ENCODE measurements at places on chromosomes 12 and 14.

DNA sequence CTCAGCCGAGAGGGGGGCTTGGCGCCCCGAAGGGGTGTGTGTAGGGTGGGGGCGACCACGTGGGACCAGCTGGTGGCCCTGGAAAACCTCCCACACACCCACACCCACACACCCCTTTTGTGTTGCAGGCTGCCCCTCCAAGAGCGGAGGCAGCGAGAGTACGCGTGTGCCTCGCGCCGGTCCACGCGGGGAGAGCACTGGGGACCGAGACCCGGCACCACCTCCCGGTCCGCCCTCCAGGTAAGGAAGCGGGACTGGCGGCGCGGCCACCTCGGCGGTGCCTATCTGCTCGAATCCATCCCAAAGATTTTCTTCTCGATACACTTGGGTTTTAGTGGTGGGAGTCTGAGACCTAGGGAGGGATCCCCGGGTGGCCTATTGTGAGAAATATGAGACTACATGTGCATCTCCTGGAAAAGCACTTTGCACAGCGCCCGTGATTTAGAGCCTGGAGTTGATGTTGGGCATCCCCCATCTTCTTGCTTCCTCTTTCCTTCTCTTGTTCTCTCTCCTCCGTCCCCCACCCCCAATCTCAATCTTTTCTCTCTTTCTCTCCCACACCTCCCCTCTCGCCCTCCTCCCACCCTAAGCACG, 393 bp downstream of the SYT1 start:
- no peak for DNase-seq

- DNase-seq: no peak
Observed at GRCh38 chr12:68446901-68447796, 115.0 kb upstream of the MDM1 start.

DNA sequence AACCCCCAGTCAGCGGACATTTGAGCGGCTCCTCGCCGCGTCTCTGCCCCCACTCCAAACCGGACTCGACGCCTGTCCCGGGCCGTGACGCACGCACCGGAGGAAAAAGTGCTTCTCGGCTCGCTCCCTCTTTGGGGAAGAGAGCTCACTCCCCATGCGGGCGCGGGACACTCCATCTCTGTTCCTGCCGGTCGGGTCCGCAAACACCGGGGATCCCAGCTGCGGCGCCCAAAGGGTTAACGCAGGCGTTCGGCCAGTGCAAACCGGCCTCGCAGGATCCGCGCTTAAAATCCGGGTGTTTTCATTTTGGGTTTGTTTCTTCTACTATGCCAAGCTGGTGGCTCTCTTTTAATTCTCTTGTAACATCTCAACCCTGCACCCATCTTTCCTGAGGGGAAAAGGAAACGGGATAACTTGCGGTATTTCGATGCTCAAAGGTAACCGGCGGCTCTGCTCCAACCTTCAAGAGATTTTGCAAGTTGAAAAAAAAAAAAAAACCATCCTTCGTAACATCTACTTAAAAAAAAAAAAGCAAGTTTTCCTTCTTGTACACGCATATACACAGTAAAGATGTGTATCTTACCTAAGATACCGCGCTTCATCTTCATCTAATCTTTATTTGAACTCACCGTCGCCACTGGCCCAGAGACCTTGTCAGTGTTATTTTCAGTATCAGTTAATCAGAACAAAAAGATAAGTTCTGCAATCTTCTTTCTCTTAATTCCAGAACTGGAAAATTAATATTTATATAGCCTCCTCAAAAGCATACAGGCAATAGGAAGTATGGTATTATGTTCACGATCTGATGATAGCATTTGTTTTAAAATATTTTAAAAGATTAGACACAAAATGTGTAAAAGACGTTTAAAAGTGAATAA, 1.6 kb upstream of the ATP2B1 start:
- DNase-seq: no peak

DNA sequence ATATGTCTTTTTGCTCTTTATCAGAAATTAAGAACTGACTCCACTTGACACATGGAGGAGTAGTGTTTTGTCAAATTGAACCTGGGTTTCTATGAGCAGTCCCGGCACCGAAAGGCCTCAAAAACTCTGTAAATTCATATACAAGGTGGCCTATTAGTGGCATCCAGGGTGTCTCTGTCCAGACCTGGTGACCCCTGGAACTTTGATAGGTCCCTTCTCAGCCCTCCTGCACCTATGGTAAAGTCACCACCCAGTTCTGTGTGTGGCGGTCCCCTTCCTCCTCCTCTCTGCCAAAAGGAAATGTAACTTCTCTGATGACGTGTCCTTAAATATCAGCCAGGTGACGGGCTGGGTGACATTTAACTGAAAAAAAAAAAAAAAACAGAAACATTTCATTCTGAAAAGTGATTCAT, 204.0 kb upstream of the FOXN3 start:
- DNase-seq: peak; percentile 50

DNA sequence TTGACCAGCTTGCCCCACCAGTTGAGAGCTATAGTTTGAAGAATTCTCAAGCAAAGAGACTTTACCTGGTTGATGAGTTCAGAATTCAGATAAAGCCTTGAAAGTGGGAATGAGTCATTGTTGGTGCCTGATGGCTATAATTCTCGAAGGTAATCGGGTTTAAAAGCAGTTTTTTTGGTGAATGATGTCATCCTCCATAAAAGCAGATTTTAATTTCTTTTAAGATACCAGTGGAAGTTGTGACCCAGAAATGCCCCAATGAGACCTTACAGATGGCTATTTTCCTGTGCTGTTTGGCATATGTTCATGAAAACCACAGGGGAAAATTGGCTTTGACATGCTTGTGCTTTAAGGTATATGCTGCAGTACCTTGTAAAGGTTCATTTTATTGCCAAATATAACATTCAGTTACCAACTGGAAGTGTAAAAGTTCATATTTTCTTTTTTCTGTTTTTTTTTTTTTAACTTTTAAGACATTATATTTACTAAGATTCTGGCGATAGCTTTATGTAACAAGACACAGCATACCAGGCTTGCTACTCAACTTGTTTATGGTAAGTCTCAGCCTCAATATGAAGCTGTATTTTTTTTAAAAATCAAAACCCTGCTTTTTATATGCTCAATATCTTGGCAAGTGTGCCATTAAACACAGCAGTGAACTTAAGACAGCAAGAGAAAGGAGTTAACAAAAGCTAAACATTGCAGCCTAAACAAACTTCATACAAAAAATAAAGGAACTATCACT, 119.3 kb downstream of the LMNTD1 start:
- no peak for DNase-seq

DNA sequence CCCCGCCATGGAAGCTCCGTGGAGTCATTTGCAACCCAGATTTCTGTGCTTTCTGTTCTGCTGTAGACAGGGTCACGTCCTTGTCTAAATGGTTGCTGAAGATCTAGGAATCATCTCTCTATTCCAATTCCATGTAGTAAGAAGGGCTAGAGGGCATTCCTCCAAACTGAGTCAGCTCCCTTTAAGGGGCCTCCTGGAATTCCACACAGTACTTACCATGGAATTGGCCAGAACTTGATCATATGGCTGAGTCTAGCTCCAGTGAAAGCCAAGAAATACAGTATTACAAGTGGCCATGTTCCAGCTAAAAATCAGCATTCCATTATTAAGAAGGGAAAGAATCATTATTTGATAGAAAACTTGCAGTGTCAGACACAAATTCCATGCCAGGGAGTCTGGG, 171.9 kb downstream of the PRKCH start:
- DNase-seq: no peak

DNA sequence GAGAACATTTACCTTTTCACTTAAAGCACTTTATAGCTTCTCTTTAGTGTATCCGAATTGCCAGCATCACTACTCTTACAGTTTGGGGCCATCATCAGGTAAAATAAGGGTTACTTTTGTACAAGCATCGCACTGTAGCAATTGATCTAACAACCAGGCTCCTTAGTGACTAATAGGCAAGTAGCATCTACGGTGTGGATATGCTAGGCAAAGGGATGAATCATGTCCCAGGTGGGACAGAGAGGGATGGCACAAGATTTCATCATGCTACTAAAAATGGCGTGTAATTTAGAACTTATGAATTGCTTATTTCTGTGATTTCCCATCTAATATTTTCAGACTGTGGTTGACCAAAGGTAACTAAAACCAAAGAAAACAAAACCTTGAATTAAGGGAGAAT, 582.3 kb downstream of the KCNH5 start:
- DNase-seq: no peak

DNA sequence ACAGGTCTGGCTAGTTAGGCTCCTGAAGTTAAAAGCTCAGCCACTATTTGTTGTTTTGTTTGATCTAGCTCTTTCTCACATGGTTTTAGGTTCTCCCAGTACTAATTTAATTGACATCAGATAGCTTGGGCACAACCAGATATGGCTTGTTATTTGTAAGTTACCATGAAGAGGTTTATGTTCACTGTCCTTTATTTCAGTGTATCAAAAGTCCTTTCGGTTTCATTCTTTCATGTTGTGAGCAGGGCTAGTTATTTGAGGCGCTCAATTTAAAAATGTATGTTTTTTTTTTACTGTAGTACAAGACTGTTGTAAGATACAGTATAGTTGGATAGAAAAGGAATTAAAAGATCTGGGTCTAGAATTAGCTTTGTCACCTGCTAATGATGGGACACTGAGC, 7.0 kb downstream of the GPX2 start:
- DNase-seq: no peak

DNA sequence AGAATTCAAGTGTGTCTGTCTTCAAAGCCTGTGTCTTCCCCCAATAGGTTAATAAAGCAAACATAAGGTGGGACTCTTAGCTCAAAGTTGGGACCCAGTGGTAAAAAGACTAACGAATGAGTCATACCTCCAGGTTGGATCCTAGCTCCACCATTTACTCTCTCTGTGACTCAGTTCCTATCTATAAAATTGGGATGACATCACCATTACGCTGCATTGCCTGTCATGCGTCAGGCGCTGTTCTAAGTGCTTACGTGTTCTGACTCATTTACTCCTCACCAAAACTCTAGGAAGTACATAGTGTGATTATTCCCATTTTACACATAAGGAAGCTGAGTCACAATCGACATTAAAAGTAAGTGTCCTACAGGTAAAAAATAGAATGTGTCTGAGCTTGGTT, 915.8 kb downstream of the VRK1 start:
- no peak for DNase-seq

DNA sequence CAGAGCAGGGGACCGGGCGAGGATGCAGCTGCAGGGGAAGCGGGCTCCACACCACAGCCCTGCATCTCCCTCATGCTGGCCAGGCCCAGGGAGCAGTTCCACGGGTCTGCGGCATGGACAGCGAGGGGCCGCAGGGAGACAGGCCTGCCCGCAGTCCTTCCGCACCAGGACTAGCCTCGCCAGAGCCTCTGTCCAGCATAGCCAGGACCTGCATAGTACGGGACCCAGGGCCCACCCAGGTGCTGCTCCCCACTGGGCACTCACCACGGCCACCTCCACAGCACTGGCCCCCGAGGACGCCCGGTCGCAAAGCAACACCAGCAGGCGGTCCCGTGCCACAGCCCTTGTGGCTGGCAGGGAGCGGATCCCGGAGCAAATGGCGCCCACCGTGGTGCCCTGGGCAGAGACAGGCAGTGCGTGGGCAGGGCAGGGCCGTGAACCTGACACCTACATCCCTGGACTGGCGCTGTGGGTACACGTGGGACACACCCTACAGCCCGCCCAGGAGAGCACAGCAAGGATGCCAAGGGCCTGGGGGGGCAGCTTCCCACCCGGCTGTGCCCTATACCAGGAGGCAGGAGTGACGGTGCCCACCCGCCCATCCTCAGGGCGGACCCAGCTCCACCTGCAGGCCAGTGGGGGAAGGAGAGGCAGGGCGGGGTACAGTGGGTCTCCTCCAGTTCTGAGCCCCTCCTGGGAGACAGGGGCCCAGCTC, 23.8 kb downstream of the JAG2 start:
- DNase-seq: no peak

GRCh38 chr14:79542121-79542520, 669.2 kb downstream of the DIO2 start:
- no peak for DNase-seq

DNA sequence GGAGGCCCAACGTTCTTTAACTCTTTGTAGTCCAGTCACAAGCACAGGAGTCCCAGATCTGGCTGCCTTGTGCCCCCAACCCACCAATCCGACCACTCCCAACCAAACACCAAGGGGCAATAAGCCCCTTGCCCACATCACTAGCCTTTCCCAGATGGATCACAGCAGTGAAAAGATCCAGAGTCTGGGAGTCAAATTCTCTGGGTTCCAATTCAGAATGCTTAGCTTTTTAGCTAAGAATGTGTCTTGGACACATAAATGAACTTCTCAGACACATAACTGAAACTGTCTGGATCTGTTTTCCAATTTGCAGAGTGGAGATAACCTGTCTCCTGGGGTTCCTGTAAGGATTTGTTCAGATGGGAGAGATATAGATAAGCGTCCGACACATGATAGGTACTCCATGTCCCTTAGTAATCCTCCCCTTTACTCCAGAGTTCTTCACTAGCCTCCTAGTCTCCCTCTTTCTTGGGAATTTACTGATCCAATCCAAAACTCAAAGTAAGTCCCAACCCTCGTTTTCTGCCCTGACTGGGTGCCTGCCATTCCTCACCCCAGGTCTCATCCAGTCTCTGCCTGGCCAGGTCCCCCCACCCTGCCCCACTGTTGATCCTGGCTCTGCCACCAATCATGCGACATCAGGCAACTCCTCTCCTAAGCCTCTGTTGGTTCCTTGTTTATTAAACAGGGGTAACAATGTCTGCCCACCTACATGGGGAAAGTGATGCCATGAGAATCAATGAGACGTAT, 439 bp upstream of the TNFRSF1A start:
- no peak for DNase-seq

DNA sequence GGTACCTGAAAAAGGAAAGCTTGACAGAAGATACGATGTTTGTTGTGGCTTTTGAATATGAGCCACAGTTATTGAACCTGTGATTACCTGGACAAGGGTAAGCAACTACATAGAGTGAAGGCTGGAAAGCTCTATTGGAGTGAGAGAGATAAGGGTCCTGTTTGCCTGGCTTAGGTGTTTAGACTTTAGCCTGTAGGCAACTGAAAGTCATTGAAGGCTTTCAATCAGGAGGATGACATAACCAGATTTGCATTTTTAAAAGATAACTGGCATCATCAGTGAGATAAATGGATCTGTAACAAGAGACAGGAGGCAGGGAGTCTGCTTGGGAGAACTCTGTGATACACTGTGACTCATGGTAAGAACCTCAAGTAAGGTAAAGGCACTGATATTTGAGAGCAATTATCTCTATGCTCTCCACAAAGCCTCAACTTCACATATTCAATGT, 128.9 kb upstream of the SOX5 start:
- DNase-seq: no peak

- DNase-seq: no peak
Observed at GRCh38 chr12:704516-705242, 41.4 kb upstream of the NINJ2 start.

GRCh38 chr12:13326076-13326475, 129.6 kb downstream of the EMP1 start:
- no peak for DNase-seq

- DNase-seq: no peak
Observed at GRCh38 chr14:96072076-96072475, 32.9 kb downstream of the C14orf132 start.

- peak; percentile 81 for DNase-seq
Observed at GRCh38 chr14:106605548-106606448, 1079.4 kb downstream of the TMEM121 start.

DNA sequence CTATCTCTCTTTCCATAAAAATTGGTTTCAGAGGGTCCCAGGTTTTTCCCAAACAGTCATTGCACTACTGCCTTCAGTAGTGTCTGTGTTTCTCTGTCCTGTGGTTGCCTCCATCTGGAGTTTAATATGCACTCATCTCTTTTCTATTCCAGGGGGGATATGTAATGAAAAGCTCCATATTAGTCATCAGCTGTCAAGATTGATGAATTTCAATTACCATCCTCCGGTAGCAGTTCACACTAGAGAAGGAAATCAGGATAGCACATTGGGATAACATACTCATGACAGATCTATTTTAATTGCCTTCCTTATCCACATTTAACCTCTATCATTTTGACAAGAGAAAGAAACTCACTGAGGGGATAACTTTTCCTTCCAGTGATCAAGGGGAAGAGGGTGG, 589.0 kb upstream of the SEL1L start:
- DNase-seq: no peak
